MM.1S (cell line): ENCODE measurements at places on chromosomes 13 and 19.

DNA sequence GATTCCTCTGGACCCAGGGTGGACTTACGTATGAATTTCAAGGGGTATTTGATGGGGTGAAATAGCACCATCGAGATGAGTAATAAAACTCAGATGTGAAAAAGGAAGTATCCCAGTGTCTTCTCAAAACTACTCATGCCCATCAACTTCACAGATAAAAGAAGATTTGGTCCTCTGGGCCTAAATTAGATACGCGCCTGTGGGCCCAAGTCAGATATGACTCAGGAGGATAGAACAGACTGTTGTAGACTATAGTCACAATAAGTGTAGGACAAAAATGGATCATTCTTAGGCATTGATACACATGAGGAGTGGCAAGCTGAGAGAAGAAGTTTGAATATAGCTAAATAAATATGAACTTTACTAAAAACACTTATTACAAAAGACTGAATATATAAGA lies 2438.8 kb downstream of the PCDH9 start:
- no peak for DNase-seq

GRCh38 chr13:111973186-111973585 lies 93.8 kb upstream of the SOX1 start:
- no peak for DNase-seq

DNA sequence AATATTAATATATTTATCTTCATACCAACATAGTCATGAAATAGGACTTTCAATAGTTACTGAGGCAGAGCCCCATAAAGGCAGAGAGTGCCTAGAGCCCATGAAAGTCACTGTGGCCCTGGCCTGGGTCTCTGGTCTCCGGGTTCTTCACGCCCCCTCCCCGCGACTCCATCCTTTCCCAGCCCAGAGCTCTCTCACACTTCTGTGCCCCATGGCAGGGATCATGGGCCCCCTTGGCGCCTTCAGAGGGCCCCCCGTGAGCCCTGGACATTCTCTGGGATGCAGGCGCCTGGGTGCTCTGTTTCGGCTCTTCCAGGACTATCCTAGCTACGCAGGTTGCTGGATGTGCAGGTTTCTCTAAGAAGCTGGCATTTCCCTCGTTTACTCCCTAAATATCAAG lies 228.4 kb downstream of the TEX29 start:
- no peak for DNase-seq

- DNase-seq, result no peak
These were observed 155.0 kb downstream of the POSTN start for GRCh38 chr13:37443538-37443937.

DNA sequence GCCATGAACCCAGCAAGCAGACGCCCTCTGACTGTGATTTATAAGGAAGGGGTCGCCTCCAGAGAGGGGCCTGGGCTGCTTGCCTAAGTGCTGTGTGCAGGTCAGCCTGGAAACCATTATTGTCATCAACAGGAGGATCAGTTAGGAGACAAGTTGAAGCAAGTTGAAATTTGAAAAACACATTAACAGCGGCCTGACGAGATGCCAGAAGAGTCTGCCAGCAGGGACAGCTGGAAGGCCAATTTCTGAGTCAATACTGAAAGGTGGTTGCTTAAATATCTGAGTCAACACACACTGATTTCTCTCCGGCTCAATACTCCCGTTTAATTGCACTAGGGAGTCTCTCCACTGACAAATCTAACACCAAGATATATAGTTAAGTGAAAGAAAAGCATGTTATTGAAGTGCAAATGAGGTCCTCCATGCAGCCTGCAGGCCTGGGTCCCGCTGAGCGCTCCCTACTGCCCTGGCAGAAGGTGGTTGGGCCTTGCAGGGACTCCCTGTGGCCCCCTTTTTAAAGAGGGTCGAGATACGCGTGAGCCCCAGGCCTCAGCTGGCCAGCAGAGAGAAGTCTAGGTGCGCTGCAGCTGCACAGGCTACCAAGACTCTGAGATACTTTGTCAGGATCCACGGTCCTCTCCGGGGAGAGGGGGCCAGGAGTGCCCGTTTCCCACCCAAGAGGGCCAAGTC lies 91.1 kb downstream of the RNASEH2B start:
- no peak for DNase-seq

DNA sequence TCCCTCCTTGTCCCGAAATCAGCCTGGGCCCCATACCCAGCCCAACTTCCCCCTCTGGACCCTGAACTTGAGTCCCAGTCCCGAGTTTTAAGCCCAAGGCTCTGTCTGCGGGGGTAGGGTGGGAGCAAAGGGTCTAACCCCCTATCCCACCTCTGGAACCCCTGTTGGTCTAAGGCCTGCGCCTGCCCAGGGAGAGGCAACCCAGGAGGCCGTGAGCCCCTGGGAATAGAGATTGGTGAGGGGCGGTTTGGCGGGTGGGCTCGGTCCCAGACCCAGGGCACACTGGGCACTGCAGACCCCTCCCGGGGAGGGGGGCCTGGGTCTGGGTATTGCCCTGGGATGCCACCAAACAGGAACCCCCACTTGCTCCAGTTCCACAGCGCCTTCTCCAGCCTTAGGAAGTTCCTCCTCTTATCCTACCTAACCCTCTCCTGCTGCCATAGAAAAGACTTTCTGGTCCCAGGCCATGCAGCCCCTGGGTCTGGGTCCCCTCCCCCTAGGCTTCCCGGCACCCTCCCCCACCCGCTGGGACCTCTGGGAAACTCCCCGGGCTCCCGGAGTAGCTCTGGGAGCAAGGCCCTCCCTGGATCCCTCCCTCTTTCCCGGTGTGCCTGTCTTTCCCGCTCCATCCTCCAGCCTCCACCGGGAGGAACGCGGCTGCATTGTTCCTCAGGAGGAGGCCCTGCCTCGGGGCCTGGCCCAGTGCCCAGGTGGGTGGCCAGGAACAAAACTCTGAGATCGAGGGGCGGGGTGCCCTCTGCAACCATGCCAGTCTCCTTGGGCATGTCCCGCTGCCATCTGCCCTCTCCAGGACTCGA lies 33.6 kb upstream of the NANOS3 start:
- no peak for DNase-seq

DNA sequence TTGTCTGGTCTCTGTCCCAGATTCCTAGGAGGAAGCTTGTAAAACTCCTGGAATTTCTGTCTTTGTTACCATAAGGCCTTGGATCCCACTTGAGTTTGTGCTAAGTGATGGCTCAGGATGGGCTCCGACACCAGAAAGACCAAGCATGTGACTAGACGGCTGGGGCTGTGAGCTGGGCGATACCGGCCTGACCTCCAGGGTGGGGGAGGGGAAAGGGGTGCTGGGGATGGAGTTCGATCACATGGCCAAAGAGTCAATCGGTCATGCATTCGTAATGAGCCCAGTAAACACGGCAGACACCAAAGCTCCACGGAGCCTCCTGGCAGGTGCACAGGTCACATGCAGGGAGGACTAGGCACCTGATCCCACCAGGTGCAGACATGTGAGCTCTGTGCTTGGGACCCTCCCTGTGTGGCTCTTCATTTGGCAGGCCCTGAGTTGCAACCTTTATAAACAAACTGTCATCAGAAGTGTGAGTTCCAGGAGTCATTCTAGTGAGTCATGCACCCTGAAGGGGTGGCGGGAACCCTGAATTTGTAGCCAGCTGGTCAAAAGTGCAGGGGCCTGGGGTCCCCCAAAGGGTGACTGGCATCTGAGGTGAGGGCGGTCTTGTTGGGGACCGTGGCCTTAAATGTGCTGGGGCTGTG lies 27.1 kb downstream of the ELAVL1 start:
- no peak for DNase-seq

- DNase-seq, result no peak
These were observed 2.8 kb upstream of the POP4 start for GRCh38 chr19:29603308-29603707.

GRCh38 chr19:15721268-15721667 lies 6.6 kb upstream of the OR10H2 start:
- no peak for DNase-seq

DNA sequence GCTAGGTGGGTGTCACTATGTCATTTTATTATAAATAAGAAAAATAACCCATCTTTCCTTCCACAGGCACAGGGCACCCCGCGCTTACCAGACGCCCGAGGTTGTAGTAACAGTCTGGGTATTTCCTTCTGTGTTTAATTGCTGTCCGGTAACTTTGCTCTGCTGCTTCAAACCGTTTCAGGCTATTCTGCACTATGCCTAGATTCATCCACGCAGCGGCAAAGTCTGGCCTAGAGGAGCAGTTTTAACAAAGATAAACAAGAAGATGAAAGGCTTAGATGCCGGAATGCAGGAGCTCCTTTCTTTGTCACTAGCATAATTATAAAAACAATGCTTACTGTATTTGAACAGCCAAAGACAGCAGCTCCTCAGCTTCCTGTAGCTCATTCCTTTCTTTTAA lies 36.9 kb upstream of the GGACT start:
- no peak for DNase-seq

- no peak for DNase-seq
These were observed 47.5 kb downstream of the COLGALT1 start for GRCh38 chr19:17602872-17603510.

- DNase-seq, result no peak
These were observed 659.0 kb downstream of the SLITRK6 start for GRCh38 chr13:85140192-85140591.

- DNase-seq, result no peak
These were observed 362.6 kb downstream of the FGF14 start for GRCh38 chr13:102039264-102039663.

DNA sequence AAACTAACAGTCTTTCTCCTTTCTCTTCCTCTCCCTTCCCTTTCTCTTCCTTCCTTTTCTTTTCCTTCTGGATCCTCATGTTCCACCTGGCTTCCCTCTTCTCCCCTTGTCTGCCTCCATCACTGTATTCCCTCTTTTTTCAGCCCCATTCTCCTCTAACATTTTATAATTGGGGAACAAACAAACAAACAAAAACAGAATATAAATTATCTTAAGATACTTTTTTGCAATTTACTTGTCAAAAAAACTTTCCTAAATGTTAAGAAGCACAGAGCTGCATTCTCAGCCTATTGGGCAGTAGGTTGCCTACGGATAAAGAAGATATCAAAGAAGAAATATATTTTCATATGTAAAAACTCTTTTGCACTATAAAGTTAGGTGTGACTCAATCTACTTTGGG lies 1382.2 kb upstream of the MIR17HG start:
- DNase-seq, result no peak

DNA sequence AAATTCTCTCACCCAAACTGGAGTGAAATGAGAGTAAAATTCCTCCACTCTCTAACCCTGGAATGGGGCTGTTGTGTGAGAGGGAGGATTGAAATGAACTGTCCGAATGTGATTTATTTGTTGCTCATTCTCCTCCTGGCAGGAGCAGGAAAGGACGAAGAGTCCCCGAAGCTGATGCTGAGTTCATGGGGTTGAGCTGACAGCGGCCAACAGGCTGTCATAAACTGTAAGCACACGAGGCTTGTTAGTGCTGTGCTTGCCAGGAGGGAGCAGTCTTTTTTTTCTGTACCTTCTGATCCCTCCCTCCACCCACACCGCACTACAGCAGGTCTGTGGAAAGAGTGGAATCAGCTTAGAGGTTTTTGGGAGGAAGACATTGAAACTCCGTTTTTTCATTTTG lies 33.1 kb upstream of the ZNF331 start:
- DNase-seq, result no peak

DNA sequence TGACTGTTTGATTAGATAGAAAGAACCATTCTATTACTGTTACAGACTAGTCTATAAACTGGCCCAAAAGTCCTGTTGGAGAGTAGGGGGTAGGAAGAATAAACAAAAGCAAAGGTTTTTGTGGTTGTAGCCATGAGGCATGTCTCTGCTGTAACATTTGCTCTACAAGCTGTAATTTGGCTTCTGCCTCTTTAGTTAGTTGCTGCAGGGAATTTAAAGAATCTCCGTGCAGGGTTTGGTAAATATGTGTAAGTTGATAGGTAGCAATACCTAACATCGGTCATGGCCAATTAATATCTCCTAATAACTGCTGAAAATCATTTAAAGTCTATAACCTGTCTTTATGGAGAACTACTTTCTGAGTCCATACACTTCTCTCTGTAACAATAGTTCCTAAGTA lies 13.0 kb downstream of the FPR3 start:
- DNase-seq, result no peak

DNA sequence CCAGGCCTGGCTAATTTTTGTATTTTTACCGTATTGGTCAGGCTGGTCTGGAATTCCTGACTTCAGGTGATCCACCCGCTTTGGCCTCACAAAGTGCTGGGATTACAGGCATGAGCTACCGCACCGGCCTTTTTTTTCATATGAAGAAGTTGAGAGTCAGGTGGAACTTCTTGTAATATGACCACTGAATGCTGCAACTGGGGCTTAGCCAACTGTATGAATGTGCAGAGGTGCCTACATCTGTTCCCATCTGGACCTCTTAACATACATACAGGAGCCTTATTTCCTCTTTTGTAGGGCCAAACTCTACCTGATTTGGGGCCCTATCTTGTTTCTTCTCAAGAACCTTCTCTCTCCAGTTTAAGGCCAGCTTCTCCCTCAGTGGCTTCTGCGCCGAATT lies 11.9 kb upstream of the GGACT start:
- DNase-seq, result no peak

DNA sequence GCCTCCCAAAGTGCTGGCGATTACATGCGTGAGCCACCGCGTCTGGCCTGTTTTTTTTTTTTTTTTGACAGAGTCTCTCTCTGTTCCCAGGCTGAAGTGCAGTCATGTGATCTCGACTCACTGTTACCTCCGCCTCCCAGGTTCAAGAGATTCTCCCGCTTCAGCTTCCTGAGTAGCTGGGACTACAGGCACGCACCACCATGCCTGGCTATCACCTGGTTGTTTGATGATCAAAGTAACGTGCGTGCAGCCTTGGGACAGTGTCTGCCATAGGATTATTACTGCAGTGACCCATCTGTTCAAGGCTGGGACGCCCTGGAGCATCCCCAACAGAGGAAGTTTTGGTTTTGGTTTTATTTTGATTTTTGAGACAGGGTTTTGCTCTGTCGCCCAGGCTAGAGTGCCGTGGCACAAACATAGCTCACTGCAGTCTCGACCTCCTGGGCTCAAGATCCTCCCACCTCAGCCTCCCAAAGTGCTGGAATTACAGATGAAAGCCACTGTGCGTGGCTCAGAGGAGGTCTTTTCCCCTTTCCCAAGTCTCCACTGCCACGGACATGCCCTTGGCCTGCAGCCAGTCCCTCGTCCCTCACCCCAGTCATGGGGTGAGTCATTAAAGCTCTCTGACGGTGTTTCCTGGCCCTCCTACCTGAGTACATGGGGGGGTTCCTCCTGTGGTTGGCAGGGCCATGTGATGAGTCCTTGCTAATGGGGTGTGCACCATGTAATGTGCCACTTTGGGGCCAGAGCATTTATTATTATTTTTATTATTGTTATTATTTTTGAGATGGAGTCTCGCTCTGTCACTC lies 65.6 kb downstream of the IER2 start:
- peak; percentile 31 for DNase-seq

GRCh38 chr13:45063261-45063860 lies 56.9 kb upstream of the GTF2F2 start:
- DNase-seq, result no peak

DNA sequence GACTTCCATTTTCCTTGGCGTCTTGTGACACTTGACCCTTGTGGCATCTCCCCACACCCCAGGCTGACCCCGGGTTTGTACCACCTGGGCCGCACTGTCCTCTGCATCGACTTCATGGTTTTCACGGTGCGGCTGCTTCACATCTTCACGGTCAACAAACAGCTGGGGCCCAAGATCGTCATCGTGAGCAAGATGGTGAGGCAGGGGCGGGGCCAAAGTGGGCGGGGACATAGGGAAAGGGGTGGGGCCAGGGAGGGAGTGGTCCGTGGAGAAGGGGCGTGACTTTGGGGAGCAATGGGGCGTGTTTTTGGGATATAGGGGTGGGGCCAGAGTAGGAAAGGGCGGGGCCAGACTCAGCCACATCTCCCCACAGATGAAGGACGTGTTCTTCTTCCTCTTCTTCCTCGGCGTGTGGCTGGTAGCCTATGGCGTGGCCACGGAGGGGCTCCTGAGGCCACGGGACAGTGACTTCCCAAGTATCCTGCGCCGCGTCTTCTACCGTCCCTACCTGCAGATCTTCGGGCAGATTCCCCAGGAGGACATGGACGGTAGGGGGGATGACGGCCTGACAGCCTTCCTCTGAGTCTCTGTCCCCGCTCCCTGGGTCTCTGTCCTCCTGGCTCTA lies 42.8 kb downstream of the TRPM4 start:
- no peak for DNase-seq
